ENCODE measurements at places on chromosomes 3 and 15.

DNA sequence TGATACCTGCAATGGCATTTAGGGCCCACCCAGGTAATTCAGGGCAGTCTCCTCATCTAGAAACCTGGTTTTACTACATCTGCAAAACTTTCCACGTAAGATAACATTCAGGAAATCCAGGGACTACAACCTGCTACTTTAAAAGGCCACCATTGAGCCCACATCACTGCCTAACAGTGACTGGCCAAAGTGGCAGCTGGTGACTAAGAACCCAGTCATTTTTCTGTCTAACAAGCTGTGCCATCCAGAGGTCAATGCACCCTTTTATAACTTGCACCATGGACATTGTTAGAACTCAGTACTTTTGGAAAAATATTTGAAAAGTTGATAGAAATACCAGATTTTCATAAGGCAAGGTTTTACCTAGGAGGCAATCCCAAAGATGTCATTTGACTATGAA is 492.4 kb downstream of the OTOL1 start:
- no peak for DNase-seq

DNA sequence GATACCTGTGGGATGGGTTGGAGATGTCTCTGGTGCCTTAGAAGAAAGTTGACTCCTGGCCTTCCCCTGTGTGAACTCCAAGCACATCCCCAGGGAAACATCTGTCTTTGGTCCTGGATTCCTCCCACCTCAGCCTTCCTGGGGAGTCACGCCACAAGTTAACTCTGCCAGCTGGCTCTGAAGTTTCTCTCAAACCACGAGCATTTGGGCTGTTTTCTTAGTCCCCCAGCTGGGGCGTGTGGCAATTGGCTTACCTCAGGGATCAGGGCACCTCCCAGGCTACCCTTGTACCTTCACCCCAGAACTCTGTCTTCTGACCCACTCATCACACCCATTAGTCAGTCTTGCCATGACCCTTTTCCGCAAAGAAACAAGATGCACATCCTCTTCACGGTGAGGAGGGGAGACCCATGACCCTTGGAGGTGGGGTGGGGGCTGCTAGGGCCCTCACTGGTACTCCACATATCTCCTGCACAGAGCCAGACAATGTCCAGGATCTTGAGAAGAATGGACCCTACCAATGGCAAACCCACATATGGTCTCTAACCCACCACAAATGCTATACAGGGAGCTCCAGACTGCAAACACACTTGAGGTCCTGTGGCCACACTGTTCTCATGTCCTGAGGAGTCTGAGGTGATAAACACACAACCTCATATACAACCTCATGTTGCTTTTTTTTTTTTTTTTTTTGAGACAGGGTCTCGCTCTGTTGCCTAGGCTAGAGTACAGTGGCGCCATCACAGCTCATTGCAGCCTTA is 3.9 kb downstream of the NEIL1 start:
- DNase-seq, result no peak

DNA sequence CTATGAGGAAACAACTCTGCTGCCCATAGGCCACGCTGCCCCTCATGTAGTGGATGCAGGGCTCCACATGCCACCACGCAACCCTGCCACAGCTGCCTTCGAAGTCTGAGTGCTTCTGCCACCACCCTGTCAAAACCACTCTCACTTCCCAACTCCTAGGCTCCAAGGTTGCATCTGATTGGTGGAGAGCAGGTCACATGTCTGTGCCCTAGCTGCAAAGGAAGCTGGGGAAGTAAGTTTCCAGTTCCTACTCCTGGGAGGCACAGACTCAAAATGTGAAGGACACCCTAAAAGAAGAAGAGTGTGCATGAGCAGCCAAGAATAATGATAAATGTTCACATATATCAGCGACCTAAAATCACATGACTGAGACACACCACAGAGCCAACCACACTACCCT is 31.9 kb upstream of the TICRR start:
- no peak for DNase-seq

DNA sequence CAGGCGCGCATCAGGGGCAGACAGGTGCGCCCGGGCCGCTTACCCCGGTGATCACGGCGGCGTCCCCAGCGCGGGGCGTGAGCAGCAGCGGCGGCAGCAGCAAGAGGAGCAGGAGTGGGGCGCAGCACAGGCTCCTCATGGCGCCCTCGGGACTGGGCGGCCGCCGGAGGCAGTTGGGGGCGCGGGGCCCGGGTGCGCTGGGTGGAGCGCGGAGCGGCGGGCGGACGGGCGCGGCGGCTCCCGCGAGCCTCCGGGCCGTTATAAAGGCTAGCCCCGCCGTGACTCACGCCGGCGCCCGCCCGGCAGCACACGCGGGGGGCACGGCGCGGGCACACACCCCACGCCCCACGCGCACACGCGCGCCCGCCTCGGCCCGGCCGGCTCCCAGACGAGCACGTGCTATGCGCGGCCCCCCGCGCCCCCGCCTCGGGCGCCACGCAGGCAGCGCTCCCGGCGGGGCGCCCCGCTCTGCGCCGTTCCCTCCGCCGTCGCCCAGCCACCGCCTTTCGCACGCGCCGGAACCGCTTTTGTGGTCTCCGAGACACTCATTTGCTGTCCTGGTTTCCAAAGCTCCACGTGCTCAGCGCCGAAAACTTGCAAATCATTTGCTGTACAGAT is at the start of gene PROK2:
Gene PROK2 (minus strand): TSS at position 235 of the 618 bp plus-strand sequence. CDS start 96 bp downstream, at position 139.
- peak; percentile 10 for DNase-seq

DNA sequence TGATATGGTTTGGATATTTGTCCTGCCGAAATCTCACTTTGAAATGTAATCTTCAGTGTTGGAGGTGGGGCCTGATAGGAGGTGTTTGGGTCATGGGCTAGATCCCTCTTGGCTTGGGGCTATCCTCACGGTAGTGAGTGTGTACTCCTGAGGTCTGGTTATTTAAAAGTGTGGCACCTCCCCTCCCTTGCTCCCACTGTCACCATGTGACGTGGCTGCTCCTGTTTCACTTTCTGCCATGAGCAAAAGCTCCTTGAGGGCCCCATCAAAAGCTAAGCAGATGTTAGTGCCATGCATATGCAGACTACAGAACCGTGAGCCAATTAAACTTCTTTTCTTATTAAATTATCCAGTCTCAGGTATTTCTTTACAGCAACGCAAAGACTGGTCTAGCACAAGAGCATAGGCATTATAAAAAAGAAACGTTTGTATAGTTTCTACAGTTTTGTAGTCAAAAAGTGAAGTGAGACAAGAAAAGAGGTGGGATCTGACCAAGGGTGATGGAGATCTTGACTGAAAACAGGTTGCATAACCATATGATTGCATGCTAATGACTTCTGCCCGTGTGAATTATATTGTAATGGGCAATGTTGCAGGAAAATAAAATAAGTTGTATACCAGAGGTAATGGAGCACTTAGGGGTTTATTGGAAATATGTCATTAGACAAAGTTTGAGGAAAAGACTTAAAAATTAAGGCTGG is 28.5 kb upstream of the CLASP2 start:
- DNase-seq, result no peak

DNA sequence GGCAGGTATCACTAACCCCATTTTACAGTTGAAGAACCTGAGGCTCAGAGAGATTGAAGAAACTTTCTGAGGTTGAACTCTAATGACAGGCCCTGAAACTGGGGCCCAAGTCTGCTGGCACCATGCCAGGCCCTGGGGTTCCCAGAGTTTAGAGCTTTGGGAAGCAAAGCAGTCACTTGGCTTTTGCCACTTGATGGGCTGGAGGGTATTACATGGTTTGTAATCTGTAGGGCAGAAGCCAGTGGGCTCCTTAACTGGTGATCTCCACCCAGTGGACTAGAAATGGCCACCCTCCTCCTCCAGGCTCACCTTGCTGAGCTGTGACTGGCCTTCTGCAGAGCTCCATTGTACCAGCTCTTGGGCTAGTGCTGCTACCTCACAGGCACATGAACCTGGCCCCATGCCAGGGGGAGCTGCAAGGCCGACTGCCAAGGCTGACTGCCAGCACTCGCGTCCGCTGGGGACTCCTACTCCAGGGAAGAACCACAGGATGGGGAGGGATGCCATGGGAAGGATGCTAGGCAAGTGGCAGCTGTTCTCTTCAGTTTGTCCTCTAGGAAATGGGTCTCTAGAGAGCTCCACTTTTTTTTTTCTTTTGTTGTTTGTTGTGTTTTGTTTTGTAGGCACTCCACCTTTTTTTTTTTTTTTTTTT is 104.8 kb downstream of the ETFA start:
- no peak for DNase-seq

- no peak for DNase-seq
Measured at GRCh38 chr15:41848631-41849030, 10.0 kb downstream of the PLA2G4B start.

DNA sequence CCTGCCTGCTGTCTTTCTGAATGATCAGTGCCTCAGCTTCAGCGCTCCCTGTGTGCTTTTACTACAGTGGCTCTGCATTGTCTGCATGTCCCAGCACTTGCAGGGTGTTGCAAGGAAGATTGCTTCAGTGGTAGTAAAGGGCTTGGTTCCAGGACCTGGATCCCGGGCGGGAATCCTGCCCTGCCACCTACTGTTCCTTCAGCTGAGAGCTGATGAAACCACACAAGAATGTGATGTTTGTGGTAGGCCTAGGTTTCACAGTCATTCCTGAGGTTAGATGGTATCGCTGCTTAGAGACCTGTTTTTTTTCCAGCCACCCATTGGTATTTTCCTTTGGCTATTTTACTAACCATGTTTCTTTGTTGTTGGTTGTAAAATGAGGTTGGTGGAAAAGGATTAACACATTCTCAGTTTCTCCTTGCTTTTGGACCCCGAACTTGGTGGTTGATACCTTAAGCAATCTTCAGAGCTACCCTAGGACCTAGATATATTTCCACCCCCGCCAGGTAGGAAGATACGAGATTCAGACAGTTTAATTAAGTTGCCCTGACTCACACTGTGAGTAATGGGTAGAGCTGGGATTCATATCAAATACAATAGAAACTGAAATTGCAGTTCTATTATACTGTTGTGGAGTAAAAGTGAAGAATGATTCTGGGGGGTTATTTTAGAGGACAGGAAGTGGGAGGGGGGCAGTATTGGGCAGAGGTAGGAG is 11.4 kb downstream of the GPR87 start:
- peak; percentile 94 for DNase-seq

DNA sequence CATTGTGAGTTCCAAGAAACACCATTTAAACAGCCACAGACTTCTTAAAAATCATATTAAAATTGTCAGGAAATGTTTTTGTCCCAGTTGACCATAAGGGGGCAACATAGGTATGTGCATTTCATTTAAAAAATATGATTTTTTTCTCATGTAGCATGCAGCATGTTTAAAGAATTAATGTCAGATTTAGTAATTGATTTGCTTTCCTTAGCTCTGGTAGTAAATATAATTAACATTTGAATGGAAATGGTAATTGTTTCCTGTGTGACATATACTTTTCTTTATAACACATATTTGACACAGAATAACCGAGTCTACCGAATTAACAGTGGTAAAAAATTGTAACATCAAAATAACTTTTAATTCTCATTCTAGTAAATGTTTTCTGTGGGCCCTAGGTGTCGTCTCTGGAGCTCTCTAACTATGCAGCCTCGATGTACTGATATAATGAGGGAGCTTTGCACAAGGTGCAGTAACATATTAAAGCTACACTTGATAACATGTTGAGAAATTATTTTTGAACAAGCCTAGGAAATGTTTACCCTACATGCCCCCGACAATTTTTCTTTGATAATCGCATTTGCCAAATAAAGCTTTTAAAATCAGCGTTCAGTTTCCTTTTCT is 34.9 kb downstream of the NXPE3 start:
- peak; percentile 39 for DNase-seq

DNA sequence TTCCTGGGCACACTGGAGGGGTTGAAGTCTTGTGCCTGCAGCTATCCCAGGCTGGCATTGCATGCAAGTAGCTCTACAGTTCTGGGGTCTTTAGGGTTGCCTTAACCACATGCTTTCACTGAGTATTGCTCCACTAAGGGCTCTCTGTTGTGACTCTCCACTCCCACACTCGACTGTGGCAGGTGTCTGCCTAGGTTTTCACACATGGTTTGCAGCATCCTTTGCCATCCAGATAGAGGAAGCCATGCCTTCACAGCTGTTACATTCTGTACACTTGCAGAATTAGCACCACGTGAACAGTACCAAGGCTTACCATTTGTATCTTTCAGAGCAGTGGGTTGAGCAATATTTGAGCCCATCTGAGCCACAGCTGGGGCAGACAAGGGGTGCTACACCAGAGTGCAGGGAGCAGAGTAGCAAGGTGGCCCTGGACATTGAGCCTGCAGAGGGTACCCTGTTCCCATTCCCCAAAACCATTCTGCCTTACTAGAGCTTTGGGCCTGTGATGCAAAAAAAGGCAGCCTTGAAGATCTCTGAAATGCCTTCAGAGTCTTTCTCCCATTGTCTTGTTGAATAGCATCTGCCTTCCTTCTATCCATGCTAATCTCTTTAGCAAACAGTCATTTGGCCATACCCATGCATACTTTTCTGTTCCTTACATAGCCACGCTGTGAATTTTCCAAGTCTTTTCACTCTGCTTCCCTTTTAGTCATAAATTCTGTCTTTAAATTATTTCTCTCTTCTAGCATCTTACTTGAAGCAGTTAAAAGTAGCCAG is 95.2 kb upstream of the PLCL2 start:
- DNase-seq, result no peak

- peak; percentile 53 for DNase-seq
Measured at GRCh38 chr3:13141991-13142412, 68.8 kb upstream of the IQSEC1 start.

DNA sequence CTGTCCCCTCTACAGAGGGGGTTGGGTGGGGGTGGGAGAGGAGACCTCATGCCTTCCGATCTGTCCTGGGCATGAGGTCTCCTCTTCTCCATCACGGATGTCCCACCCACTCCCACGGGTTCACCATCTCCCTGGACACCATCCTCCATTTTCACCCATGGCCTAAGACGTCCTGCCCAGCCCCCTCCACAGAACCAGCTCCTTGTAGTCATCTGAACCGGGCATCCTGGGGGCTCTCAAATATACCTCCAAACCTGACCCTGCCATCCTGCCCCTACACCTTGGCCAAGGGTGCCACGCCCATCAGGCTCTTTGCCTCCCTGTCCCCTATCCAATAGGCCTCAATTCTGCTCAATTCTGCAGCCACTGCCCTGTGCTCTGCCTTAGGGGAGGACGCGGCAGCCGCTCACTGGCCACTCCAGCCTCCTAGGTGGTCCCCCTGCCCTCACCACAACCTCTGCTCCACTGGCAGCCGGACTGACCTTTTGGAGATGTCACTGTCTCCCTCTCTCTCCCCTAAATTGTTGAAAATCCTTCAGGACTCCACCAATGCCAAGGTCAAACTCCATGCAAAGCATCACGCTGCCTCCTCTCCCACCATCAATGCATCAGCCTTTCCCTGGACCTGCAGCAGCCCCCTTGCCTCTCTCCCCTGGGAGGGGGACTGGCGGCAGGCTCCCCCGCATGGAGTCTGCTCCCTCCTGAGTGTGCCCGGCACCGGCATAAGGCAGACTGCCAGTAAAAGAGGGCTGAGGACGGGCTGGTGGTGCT is 9.4 kb upstream of the ANPEP start:
- no peak for DNase-seq

DNA sequence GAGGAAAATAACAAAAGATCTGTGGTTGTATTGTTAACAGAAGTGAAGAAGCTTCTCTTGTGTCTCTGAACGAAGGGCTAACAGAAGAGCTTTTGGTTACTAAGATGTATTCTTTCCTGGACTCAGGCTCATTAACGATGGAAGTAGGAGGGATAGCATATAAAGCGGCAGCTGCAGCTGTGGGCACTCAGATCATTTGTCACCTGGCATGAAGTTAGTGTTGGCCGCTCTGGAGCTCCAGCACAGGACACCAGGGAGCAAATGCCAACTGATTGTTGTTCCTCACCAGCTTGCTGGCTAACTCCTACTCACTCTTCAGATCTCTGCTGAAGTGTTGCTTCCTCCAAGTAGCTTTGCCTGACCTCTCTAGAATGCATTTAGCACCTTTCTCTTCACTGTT is 15.5 kb upstream of the SLITRK3 start:
- no peak for DNase-seq
